A375 (cell line): ENCODE measurements at places on chromosomes 3 and 15. TPM values are rescaled to one million over a fixed set of nuclear protein-coding genes. Genes with fewer than 3 reads are reported as not detected.

COL6A6 gene
- total RNA-seq: not detected in 2 replicates

CELSR3 gene
- 7.3 and 7.9 TPM in 2 replicates for total RNA-seq

CTNNB1 gene
- 434 and 487 TPM in 2 replicates for total RNA-seq

PAK6 gene
- total RNA-seq: 0.64 and 0.91 TPM in 2 replicates

GOLGA8Q gene
- total RNA-seq: not detected in 2 replicates

GCSAM gene
- not detected in 2 replicates for total RNA-seq

MINAR1 gene
- total RNA-seq: 1.0 and 1.1 TPM in 2 replicates

NMB gene
- 24.9 and 33.5 TPM in 2 replicates for total RNA-seq

SI gene
- not detected in 2 replicates for total RNA-seq

RCN2 gene
- 70.4 and 80.3 TPM in 2 replicates for total RNA-seq

CADM2 gene
- 0.21 and 2.2 TPM in 2 replicates for total RNA-seq

ITGA11 gene
- 1.2 and 2.6 TPM in 2 replicates for total RNA-seq

TRIM71 gene
- not detected in 2 replicates for total RNA-seq

SV2B gene
- 0.08 TPM in 1 of 2 replicates, not detected in the other for total RNA-seq

ALDH1A2 gene
- total RNA-seq: not detected in 2 replicates

FBXL2 gene
- total RNA-seq: 2.4 and 3.6 TPM in 2 replicates

CYP1A1 gene
- 2.9 and 3.5 TPM in 2 replicates for total RNA-seq

EPHB1 gene
- 1.6 and 3.0 TPM in 2 replicates for total RNA-seq

CEP152 gene
- total RNA-seq: 17.4 and 23.8 TPM in 2 replicates

IL20RB gene
- total RNA-seq: 3.2 TPM in 2 replicates

EFL1 gene
- total RNA-seq: 29.2 and 32.1 TPM in 2 replicates

RARB gene
- total RNA-seq: 0.80 and 0.94 TPM in 2 replicates

ATP13A5 gene
- not detected in 2 replicates for total RNA-seq

CPEB1 gene
- 1.7 and 2.9 TPM in 2 replicates for total RNA-seq

GJD2 gene
- total RNA-seq: not detected in 2 replicates

ARPP21 gene
- 1.6 and 1.9 TPM in 2 replicates for total RNA-seq

ACSBG1 gene
- total RNA-seq: 0.19 TPM in 1 of 2 replicates, not detected in the other

ATP13A4 gene
- total RNA-seq: not detected in 2 replicates

APEH gene
- total RNA-seq: 118 and 124 TPM in 2 replicates

SOX14 gene
- not detected in 2 replicates for total RNA-seq

FAM43A gene
- 26.0 and 28.2 TPM in 2 replicates for total RNA-seq

CPLX3 gene
- 0.08 and 0.15 TPM in 2 replicates for total RNA-seq

SCAANT1 gene
- 5.6 TPM in 1 of 2 replicates, not detected in the other for total RNA-seq

TMEM89 gene
- total RNA-seq: not detected in 2 replicates

CCR8 gene
- total RNA-seq: not detected in 2 replicates

PLA1A gene
- total RNA-seq: not detected in 2 replicates

DUOXA1 gene
- total RNA-seq: not detected in 2 replicates

TNIK gene
- 5.2 and 5.8 TPM in 2 replicates for total RNA-seq

ERICH6 gene
- not detected in 2 replicates for total RNA-seq
